ENCODE measurements at places on chromosomes 4 and X. TPM values are rescaled to one million over a fixed set of nuclear protein-coding genes. Genes with fewer than 3 reads are reported as not detected.

DNA sequence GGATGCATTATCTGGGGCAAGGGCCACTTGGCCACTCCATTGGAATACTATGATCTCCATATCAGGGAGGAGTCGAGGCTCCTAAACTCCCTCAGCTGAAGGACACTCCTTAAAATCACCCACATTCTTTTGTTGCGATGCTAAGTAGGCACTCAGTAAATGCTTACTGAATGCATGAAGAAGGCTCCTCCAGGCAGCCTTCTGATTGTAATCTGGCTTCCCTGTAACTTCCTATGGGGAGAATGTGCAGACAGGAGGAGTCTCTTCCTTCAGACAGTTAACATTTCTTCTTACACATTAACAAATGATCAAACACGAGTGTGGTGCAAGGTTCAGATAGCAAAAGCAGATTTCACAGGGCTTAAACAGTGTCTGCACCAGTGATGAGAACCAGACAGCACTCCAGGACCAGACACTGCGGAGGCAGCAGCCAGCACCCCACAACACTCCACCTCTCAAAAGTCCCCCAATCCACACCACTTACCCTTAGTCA lies 21.4 kb upstream of the USO1 start:
- H3K36me3 ChIP-seq, result no peaks in the 10 kb centered on the region
- H3K4me3 ChIP-seq, result no peak overlapping the region
- H3K27me3 ChIP-seq, result no peaks in the 10 kb centered on the region
- H3K4me1 ChIP-seq, result peaks cover 16% of the 10 kb centered on the region

GRCh38 chrX:77422891-77423648 lies 24.1 kb upstream of the FGF16 start:
- H3K27ac ChIP-seq, result no peak overlapping the region
- no peak overlapping the region for H3K4me3 ChIP-seq
- H3K27me3 ChIP-seq, result no peaks in the 10 kb centered on the region

- peaks cover 87% of the 10 kb centered on the region for H3K36me3 ChIP-seq
- no peaks in the 10 kb centered on the region for H3K27me3 ChIP-seq
- peak overlapping the region; percentile 79 for H3K4me3 ChIP-seq
- peaks cover 74% of the 10 kb centered on the region for H3K4me1 ChIP-seq
These were observed 22.6 kb downstream of the WDR1 start for GRCh38 chr4:10093801-10094552.

- H3K27me3 ChIP-seq, result no peaks in the 10 kb centered on the region
- no peaks in the 10 kb centered on the region for H3K36me3 ChIP-seq
These were observed 124.1 kb downstream of the SNCA start for GRCh38 chr4:89712827-89713226.

- H3K4me3 ChIP-seq, result no peak overlapping the region
- no peak for DNase-seq
- no peaks in the 10 kb centered on the region for H3K27me3 ChIP-seq
These were observed 46.9 kb upstream of the SMARCAD1 start for GRCh38 chr4:94160774-94161173.

- H3K27ac ChIP-seq, result no peak overlapping the region
- no peaks in the 10 kb centered on the region for H3K27me3 ChIP-seq
These were observed 43.9 kb downstream of the PTTG2 start for GRCh38 chr4:38004062-38004461.

UGT2B15 gene
- total RNA-seq, result not detected

HSFX1 gene
- total RNA-seq, result 0.58 TPM

HPSE gene
- total RNA-seq, result 17.7 TPM
